Glutamatergic neuron (in vitro differentiated cells): ENCODE measurements at places on chromosomes 6 and 20. TPM values are rescaled to one million over a fixed set of nuclear protein-coding genes. Genes with fewer than 3 reads are reported as not detected.

Gene KIF25
- total RNA-seq: not detected

Gene SCGN
- total RNA-seq: 1.2 TPM

Gene BTN3A1
- total RNA-seq: 2.2 TPM

Gene OR2J2
- total RNA-seq: not detected

Gene MCCD1
- not detected for total RNA-seq

Gene KCNG1
- total RNA-seq: 3.6 TPM

Gene RAE1
- total RNA-seq: 28.3 TPM

Gene RAB44
- not detected for total RNA-seq

Gene DYNLT2
- 1.7 TPM for total RNA-seq

Gene NPEPL1
- total RNA-seq: 43.2 TPM

Gene CNBD2
- 4.7 TPM for total RNA-seq

Gene TFAP2B
- not detected for total RNA-seq

Gene SLC44A4
- total RNA-seq: not detected

Gene EEF1A2
- 55.3 TPM for total RNA-seq

Gene ADTRP
- not detected for total RNA-seq

Gene CGAS
- total RNA-seq: 0.37 TPM
